ENCODE measurements at places on chromosomes 11 and 22. TPM values are rescaled to one million over a fixed set of nuclear protein-coding genes. Genes with fewer than 3 reads are reported as not detected.

Gene THAP7
- total RNA-seq: 17.8 TPM

Gene TMEM9B
- 31.3 TPM for total RNA-seq

Gene RRP8
- 16.2 TPM for total RNA-seq

Gene NAV2
- 117 TPM for total RNA-seq

Gene FOLR2
- not detected for total RNA-seq

Gene PANX3
- total RNA-seq: not detected

Gene KCTD14
- total RNA-seq: 0.32 TPM

Gene NRXN2
- 50.4 TPM for total RNA-seq

DNA sequence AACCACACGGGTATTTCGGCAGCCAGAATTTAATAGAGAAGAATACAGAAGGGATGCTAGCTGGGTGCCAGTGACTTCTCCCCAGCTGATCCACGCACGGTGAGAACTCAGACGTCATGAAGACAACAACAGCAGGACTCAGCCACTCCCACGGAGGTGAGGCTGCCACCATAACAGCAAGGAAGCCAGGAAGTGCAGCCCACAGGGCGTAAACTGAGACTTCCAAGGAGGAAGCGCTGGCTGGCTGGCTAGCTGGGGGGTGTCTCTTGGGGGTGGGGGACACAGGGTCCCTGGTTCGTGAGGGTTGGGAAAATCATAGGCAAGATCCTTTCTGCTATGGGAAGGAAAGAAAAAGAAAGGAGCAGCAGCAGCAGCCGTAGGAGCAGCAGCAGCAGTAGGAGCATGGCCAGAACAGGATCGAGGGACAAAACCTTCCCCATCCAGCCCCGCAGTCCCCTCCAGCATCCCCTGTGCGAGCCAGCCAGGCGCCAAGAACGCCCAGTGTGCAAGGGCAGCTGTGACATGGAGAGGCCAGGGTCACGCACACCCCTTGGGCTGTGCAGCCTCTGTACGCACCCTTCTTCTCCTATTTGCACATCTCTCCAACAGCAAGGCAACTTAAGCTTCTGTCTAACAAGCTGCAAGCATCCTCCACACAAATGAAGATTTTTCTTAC lies 49.6 kb upstream of the SHANK2 start:
- no peak for DNase-seq

DNA sequence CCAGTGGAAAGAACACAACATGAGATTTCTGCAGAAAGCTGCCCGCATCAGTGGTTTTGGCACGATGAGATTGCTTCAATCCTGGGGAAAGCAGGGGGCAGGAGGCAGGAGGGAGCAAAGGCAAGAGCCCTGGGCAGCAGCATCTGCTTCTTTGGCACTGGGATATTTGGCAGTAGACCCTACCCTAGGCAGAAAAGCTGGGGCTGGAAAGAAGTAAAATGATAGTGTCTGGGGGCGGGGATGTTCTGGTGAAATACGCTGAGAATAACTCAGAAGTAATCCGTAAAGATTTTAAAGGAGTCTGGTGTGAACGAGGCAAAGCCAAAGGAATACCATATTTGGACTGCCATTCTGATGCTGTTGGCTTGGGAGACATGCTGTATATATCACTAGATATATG lies 62.0 kb downstream of the FAM76B start:
- no peak for DNase-seq

GRCh38 chr22:50292643-50293440 lies 14.6 kb downstream of the PLXNB2 start:
- no peak for DNase-seq

- DNase-seq: no peak
Observed at GRCh38 chr11:44382118-44382517, 72.2 kb upstream of the ALX4 start.

DNA sequence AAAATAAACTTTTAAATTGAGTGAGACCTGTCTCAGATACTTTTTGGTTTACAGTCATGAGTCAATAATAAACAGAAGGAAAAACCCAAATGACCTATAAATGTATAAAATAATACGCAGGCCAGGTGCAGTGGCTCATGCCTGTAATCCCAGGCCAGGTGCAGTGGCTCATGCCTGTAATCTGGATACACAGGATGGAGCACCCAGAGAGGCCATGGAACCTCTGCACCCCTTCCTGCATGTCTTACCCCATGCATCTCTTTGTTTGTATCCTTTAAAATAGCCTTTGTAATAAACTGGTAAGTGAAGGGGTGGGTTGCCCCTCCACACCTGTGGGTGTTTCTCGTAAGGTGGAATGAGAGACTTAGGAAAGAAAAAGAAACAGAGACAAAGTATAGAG lies 8.9 kb upstream of the PLAAT4 start:
- DNase-seq: no peak

- DNase-seq: no peak
Observed at GRCh38 chr11:27563201-27563600, 56.6 kb upstream of the LIN7C start.

DNA sequence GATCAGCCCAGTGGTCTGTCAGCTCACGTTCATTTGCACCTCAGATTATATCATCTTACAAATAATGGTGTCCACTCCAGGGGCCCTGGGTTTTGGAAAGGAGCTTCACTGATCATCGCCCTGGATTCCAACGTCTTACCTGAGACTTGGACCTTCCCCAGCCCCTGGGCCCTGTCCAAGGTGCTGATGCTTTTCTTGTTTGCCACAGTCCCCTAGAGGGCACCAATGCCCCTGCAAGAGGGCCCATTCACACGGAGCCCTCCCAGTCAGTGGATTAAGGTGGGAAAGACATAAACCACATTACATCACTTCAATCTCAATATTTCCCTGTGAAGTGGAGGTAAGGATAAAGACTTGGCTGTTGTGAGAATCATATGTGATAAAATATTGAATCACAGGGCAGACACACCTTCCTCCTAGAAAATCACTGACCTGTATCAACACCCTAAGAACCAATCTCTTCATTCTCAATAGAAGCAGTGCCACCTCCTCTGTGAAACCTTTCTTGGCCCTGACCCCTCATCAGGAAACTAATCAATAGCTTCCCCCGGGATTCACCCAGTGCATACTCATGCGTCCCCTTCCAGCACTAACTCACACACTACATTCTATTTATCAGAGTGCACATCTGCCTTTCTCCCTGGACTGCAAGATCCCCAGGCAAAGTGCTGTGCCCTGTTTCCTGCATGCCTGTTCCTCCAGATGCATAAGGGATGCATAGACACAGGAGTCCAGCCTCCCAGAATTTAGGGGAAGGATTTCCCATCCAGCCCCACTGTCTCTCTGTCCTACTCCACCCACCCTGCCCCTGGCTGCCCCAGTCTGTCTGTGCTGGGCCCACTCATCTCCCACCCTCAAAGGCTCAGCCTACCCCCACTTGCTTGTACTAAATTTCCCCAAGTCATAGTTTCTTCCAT lies 167.0 kb downstream of the BUD13 start:
- no peak for DNase-seq

DNA sequence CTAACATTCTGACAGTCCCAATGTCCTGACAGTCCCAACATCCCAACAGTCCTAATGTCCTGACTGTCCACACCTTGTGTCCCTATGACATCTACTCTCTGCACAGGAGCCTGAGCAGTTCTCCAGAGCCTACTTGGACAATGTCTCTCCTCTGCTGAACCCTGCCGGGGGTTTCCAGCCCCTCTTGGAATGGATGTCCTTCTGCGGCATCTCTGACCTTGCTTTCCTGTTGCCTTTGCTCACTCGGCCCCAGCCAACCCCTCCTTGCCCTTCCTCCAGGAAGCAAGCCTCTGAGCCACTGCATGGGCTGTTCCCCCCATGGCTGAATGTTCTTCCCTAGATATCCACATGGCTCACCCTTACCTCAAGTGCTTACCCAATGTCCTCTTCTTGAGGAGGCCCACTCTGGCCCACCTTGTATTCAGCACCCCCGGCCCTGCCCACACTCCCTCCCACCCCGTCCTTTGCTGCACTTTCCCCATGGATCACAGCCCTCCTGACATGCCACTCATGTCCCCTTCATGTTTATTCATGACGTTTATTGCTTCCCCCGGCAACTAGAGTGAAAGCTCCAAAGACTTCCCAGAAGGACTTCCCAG lies 59.5 kb downstream of the DHCR7 start:
- no peak for DNase-seq

GRCh38 chr11:636511-637332 lies at the start of gene DRD4:
Gene DRD4 (plus strand): TSS chr11:637269. CDS start chr11:637305, 36 bp downstream.
- no peak for DNase-seq

DNA sequence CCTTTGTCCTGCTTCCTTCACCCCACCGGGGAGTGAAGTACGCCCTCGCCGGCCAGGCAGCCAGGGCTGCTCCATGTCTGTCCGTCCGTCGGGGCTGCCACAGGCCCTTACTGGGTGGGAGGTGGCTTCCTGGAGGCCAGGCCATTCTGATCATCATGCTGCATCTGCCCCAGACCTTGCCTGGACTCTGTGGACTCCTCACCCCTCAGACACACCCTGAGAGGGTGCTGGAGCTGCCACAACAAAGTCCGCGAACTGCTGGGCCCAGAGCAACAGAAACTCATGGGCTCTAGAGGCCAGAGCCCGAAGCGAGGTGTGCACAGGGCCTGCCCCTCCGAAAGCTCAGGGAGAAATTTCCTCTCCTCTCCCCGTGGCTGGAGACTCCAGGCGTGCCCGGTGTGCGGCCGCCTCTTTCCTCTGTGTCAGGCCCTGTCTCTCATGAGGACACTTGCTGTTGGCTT lies 124.2 kb downstream of the KCNQ1OT1 start:
- peak; percentile 15 for DNase-seq

- no peak for DNase-seq
Observed at GRCh38 chr11:104372111-104372510, 208.2 kb upstream of the PDGFD start.

DNA sequence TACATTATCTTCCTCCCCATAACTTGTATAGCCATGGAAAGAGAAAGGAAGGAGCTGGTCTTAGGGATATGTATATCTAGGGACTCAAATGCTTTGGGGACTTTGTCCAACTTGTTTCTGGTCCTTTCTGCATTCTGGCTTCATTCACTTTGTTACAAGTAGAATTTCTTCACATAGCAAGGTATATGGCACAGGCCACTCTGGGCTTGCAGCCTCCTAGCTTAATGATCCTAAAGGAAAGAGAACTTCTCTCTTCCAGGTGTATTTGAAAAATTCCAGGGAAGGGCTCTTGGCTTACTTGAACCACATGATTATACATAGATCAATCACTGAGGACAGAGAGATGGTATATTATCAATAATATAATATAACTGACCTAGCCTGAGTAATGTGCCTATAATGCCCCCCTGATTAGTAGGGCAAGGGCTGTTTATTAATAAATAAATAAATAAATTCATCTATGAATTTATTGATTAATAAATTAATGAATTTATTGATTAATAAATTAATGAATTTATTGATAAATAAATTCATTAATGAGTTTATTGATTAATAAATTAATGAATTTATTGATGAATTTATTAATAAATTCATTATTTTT lies 48.2 kb upstream of the CEP295 start:
- DNase-seq: no peak

DNA sequence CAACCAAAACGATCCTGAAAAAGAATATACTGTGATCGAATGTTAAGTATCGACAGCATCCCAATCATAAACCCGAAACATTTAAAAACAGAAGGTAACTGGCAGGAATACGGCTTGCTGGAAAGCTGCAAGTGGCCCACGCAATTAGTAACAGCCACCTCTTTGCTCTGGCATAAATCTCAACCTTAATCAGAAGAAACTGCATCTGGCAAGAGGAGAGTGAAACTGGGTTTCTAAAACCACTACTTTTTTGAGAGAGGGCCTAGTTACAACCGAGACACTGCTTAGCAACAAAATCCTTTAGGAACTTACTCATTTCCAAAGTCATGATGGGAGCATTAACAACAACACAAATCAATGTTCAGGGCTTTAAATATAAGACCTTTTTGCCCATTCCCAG lies 7.9 kb downstream of the NCAPD3 start:
- no peak for DNase-seq

- DNase-seq: no peak
Observed at GRCh38 chr11:7759010-7759409, 37.7 kb downstream of the OR5P2 start.

GRCh38 chr11:121483805-121484480 lies 31.2 kb upstream of the SORL1-AS1 start:
- DNase-seq: no peak

GRCh38 chr22:28656181-28656580 lies 23.5 kb downstream of the TTC28 start:
- DNase-seq: no peak

GRCh38 chr22:20957683-20958431 lies 9.2 kb upstream of the AIFM3 start:
- peak; percentile 46 for DNase-seq

GRCh38 chr11:129374993-129375750 lies 476 bp upstream of the BARX2 start:
- peak; percentile 37 for DNase-seq

DNA sequence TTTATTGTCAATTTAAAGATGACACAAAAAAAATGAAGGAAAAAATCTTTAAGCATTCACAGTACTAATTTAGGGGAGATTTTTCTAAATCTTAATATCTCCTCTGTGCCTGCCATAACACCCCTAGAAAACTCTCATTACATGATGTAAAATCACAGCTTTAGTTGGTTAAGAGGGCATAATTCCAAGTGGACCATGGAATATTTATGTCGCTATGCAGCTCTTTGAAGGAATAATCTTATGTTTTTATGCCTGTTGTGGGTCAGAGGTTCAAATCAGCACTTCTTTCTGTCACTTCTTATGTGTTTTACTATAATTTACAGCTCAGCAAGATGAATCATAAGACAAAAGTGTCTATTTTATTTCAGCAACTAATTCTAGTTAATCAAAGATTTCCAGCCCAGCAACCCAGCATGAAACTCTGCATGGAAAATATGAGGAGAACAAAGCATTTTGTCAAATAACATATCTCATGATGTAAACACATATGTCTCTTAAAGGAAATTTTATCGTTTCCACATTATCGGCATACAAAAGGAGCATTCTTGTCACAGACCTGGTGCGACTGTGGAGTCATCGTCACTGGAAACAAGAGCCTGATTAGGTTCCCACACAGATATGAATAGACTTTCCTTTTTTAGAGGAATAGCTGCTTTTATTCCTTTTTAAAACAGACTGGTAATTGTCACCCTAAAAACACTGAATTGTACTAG lies 274.8 kb downstream of the SOX6 start:
- DNase-seq: no peak

GRCh38 chr22:44307509-44308169 lies 5.1 kb downstream of the SHISAL1 start:
- no peak for DNase-seq

All from glutamatergic neuron (in vitro differentiated cells).